ENCODE measurements at places on chromosomes 16 and 17. TPM values are rescaled to one million over a fixed set of nuclear protein-coding genes. Genes with fewer than 3 reads are reported as not detected.

Gene KRTAP16-1
- not detected for total RNA-seq

Gene SLC52A1
- total RNA-seq: not detected

Gene DNAI2
- 0.32 TPM for total RNA-seq

Gene NPIPB13
- total RNA-seq: 12.5 TPM

Gene RILP
- 11.7 TPM for total RNA-seq

Gene FBXW10B
- total RNA-seq: 1.6 TPM

Gene GRB2
- 94.3 TPM for total RNA-seq

Gene USH1G
- total RNA-seq: 0.09 TPM

Gene LITAFD
- total RNA-seq: not detected

Gene TNFSF13
- 120 TPM for total RNA-seq

Gene CORO6
- total RNA-seq: 12.9 TPM

Gene CMTM2
- not detected for total RNA-seq

Gene DHRS7C
- total RNA-seq: not detected

Gene MOSMO
- 11.3 TPM for total RNA-seq

Gene CCL17
- total RNA-seq: not detected

Gene P2RX5
- 2.0 TPM for total RNA-seq

Gene PIPOX
- 3.5 TPM for total RNA-seq

Gene AKAP1
- 67.5 TPM for total RNA-seq

Gene ANKFY1
- total RNA-seq: 57.5 TPM

Gene RDM1
- total RNA-seq: 0.75 TPM

Gene TNFRSF17
- 0.46 TPM for total RNA-seq

Gene PROCA1
- 4.5 TPM for total RNA-seq

Gene KDM6B
- total RNA-seq: 52.5 TPM

Gene HSD17B2
- 114 TPM for total RNA-seq

Gene CRAMP1
- 21.1 TPM for total RNA-seq

Gene NTN1
- total RNA-seq: 33.1 TPM

Gene FZD2
- total RNA-seq: 7.7 TPM

Gene OR3A3
- total RNA-seq: not detected

Gene HBA1
- total RNA-seq: 54.8 TPM

Gene KRT32
- not detected for total RNA-seq
